SJCRH30 (cell line): ENCODE measurements at places on chromosomes 5 and 9. TPM values are rescaled to one million over a fixed set of nuclear protein-coding genes. Genes with fewer than 3 reads are reported as not detected.
A peak's percentile ranks its signal among the peaks of the same experiment; 100 is the strongest.

- H3K27ac ChIP-seq: no peak overlapping the region
- DNase-seq: no peak
- no peaks in the 10 kb centered on the region for H3K4me1 ChIP-seq
- H3K27me3 ChIP-seq: no peaks in the 10 kb centered on the region
- H3K36me3 ChIP-seq: no peaks in the 10 kb centered on the region
These were observed 84.9 kb upstream of the MEF2C start for GRCh38 chr5:88967633-88968585.

PTGDS gene
- total RNA-seq: not detected in 2 replicates

IFNA13 gene
- total RNA-seq: not detected in 2 replicates

GRCh38 chr5:173310861-173311785, 17.1 kb downstream of the STC2 start:
- no peak overlapping the region for H3K4me3 ChIP-seq
- no peak for DNase-seq
- no peaks in the 10 kb centered on the region for H3K27me3 ChIP-seq
- H3K36me3 ChIP-seq: peaks cover 16% of the 10 kb centered on the region
- no peak overlapping the region for H3K27ac ChIP-seq

DNA sequence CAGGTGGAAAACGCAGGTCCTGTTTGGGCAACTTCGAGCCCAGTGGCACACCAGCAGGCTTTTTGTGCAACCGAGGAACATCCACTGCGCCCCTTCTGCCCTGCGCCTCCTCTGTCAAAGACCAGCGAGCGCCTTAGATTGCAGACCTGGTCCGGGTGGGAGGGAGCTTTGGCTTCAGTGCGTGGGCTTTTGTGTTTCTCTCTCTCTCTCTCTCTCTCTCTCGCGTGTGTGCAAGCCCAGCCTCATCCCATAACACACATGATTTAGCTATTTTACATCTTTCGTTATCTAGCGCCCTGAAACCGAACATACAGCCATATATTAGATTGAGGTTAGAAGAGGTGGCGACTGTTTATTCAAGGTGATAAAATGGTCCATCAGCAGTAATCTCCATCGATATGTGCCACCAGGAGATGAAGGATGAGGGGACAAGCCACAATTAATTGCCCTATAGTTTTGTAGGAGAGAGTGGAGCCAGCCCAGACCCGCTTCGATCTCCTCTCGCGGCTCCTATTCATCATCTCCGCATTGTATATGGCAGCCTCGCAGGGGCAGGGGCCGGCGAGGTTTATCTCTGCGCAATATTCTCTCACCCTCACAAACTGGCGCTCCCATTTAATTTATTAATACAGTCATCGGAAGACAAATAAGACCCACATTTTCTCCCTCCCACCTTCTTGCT, 5.3 kb downstream of the PRDM6 start:
- H3K4me3 ChIP-seq: no peak overlapping the region
- no peak overlapping the region for H3K27ac ChIP-seq
- peaks cover 8% of the 10 kb centered on the region for H3K27me3 ChIP-seq
- no peak for DNase-seq
- H3K4me1 ChIP-seq: peaks cover 4% of the 10 kb centered on the region; the same call in 1 of the 2 replicates

CDX1 gene
- not detected in 2 replicates for total RNA-seq

- no peak for DNase-seq
- peaks cover 10% of the 10 kb centered on the region for H3K4me1 ChIP-seq
- H3K27ac ChIP-seq: no peak overlapping the region
- no peaks in the 10 kb centered on the region for H3K36me3 ChIP-seq
- H3K27me3 ChIP-seq: no peaks in the 10 kb centered on the region
- no peak overlapping the region for H3K4me3 ChIP-seq
These were observed 16.1 kb upstream of the RAB14 start for GRCh38 chr9:121217609-121218292.

DNA sequence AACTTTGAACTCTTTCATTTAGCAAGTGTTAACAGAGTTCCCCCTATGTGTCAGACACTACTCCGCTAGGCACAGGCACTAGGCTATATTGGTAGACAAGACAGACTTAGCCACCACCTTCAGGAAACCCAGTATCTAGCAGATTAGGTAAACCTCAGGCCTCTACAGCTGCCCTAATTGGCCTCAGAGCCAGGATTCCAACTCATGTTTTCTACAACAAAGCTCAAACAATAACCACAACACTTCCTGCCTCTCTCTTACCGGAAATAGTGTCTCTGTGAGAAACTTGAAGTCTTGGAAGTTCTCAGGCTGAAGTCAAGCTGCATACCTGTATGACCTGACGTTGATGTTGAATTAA, 116.6 kb upstream of the SLC44A1 start:
- H3K27me3 ChIP-seq: no peaks in the 10 kb centered on the region
- no peak for DNase-seq
- no peaks in the 10 kb centered on the region for H3K36me3 ChIP-seq
- H3K27ac ChIP-seq: no peak overlapping the region
- H3K4me1 ChIP-seq: no peaks in the 10 kb centered on the region

DNA sequence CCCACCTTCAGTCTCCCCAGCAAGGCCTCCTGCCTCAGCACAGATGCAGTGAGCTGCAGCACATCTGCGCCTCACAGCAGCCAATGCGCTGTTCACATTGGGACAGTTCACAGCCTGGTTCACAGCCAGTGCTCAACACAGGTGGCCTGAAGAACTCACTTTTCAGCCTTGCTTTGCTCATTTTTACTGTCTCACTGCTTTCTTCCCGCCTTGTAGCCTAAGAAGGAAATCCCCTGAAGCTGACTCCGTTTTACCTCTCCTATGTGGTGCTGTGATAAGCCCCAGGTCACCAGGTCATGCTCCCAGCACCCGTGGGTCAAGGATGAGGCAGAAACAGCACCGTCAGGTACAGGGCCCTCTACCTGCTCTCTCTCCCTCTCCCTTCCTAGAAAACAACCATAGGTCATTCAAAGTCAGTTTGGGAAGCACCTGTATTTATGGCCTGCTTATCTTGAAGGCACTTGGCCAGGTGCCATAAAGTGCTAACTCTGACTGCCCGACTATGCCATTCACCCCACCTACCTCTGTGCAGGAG, 1.1 kb downstream of the GCNT4 start:
- H3K36me3 ChIP-seq: no peaks in the 10 kb centered on the region
- H3K27me3 ChIP-seq: no peaks in the 10 kb centered on the region
- no peak overlapping the region for H3K27ac ChIP-seq
- no peak for DNase-seq

IRGM gene
- total RNA-seq: not detected in 2 replicates

DNA sequence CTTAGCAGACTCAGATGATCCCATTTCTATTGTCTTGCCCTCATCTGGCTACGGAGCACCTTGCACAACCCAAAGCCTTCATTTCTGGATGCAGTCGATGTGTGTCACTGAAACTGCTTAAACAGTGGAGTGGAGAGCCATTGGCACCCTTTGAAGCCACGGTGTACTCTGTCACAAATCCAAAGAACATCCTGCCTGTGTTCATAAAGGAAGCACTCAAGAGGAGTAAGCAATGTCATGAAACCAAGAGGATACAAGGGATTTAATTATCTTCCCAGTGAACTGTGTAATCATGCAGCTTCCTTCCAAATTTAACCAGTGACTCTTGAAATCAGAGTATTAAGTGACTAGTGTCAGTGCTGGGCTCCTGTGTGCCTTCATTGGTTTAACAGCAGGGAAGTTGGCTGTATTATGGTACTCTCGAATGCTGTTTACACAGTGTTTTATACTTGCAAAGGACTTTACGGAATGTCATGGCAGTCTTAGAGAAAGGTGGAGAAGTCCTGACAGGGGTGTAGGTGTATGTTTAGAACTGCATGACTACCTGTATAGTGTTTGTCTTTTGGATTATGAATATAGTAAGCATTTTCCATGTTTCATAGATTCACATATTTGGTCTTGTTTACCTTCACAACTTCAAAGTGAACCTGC, 41.9 kb downstream of the CD180 start:
- no peaks in the 10 kb centered on the region for H3K27me3 ChIP-seq
- H3K4me1 ChIP-seq: no peaks in the 10 kb centered on the region
- no peaks in the 10 kb centered on the region for H3K36me3 ChIP-seq
- DNase-seq: no peak
- H3K27ac ChIP-seq: no peak overlapping the region

RELL2 gene
- total RNA-seq: 1.7 and 2.1 TPM in 2 replicates

GRCh38 chr9:113624721-113625120, 161.2 kb downstream of the RGS3 start:
- H3K27ac ChIP-seq: peak overlapping the region; percentile 72
- H3K27me3 ChIP-seq: no peaks in the 10 kb centered on the region
- H3K4me3 ChIP-seq: no peak overlapping the region
- DNase-seq: peak; percentile 94
- H3K36me3 ChIP-seq: no peaks in the 10 kb centered on the region

MSMP gene
- not detected in 2 replicates for total RNA-seq

GRCh38 chr5:59579824-59580167, 313.7 kb downstream of the PDE4D start:
- no peaks in the 10 kb centered on the region for H3K36me3 ChIP-seq
- H3K27me3 ChIP-seq: no peaks in the 10 kb centered on the region
- peaks cover 22% of the 10 kb centered on the region for H3K4me1 ChIP-seq
- no peak overlapping the region for H3K4me3 ChIP-seq
- peak overlapping the region; percentile 70 for H3K27ac ChIP-seq

GFRA3 gene
- 0.15 TPM in 1 of 2 replicates, not detected in the other for total RNA-seq

DOCK2 gene
- 0.10 and 0.20 TPM in 2 replicates for total RNA-seq

GRCh38 chr9:91433180-91433579, 9.5 kb upstream of the NFIL3 start:
- no peaks in the 10 kb centered on the region for H3K36me3 ChIP-seq
- no peak overlapping the region for H3K4me3 ChIP-seq
- no peaks in the 10 kb centered on the region for H3K4me1 ChIP-seq

GRCh38 chr9:90956026-90956810, 154.6 kb downstream of the SYK start:
- no peaks in the 10 kb centered on the region for H3K36me3 ChIP-seq
- H3K4me1 ChIP-seq: no peaks in the 10 kb centered on the region
- H3K4me3 ChIP-seq: no peak overlapping the region

GRCh38 chr5:16502866-16503265, 37.3 kb upstream of the ZNF622 start:
- H3K4me3 ChIP-seq: no peak overlapping the region
- no peaks in the 10 kb centered on the region; the same call in 1 of the 2 replicates for H3K4me1 ChIP-seq
- no peak for DNase-seq
- H3K27me3 ChIP-seq: no peaks in the 10 kb centered on the region

DNA sequence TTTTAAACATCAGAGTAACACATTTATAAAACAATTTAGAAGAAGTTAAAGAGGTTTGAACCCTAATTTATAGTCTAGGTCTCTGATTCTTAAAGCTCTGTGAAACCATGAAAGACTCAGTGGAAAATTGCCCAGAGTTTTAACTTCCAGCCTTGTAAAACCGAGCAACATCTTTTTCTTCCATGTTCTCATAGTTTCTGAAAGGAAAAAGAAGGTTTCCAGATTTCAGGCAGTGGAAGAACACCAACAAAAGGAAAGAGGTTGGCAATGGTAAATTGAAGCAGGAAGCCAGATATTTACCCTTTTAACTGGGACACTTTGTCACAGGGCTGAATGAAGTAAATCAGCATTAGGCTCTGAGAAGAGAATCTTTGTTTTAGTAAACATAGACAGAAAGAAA, 1999.3 kb downstream of the MAT2B start:
- no peaks in the 10 kb centered on the region for H3K4me1 ChIP-seq
- H3K27me3 ChIP-seq: no peaks in the 10 kb centered on the region

CNTFR gene
- 0.20 and 0.24 TPM in 2 replicates for total RNA-seq

GRCh38 chr5:119396030-119396664, 40.3 kb downstream of the TNFAIP8 start:
- H3K36me3 ChIP-seq: peaks cover 7% of the 10 kb centered on the region
- peaks cover 7% of the 10 kb centered on the region; the same call in 1 of the 2 replicates for H3K4me1 ChIP-seq
- no peak overlapping the region for H3K27ac ChIP-seq
- H3K4me3 ChIP-seq: no peak overlapping the region
- H3K27me3 ChIP-seq: no peaks in the 10 kb centered on the region

DNA sequence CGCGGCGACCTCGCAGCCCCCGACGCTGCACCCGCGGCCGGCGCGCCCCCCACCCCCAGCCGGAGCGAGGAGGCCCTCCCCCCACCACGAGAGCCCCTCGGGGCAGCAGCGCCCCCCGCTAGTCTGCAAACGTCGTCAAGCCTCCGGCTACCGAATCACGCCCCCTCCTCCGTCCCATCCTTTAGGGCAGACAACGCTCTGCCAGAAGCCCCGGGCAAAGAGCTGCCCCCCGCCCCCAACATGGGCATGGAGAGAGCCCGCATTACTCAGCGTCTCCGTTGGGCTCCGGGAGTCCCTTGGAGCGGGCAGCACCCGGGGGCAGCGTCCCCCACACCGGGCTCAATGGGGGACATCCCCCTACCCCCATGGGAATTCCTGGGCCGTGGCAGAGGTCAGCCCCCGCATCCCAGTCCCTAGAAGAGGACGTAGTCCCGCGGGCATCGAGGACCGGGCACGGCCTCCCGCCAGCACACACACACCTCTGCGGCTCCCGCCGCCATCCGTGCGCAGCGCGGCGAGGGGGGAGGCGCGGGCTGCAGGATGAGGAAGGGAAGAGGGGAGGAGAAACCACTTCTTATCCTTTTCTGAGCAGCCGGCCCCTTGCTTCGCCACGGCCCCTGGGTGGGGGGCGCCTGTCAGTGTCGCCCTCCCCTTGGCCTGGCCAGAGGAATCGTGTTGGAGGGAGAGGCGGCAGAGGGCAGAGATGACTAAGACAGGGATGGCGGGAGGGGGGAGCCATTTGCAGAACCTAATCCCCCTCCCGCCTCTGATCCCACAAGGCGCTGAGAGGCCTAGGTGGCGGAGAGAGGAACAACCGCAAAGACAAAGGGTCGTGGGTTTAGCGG, 750 bp downstream of the DNM1 start:
- peaks cover 15% of the 10 kb centered on the region; the same call in 1 of the 2 replicates for H3K27me3 ChIP-seq
- H3K4me1 ChIP-seq: peaks cover 3% of the 10 kb centered on the region; the same call in 1 of the 2 replicates
- H3K4me3 ChIP-seq: peak overlapping the region; percentile 68
- H3K36me3 ChIP-seq: no peaks in the 10 kb centered on the region
- DNase-seq: peak; percentile 58

- no peaks in the 10 kb centered on the region for H3K36me3 ChIP-seq
- no peak overlapping the region for H3K4me3 ChIP-seq
- no peak overlapping the region for H3K27ac ChIP-seq
- H3K27me3 ChIP-seq: no peaks in the 10 kb centered on the region
- no peak for DNase-seq
These were observed 80.3 kb downstream of the ADAMTS2 start for GRCh38 chr5:179264783-179265513.

- no peaks in the 10 kb centered on the region for H3K4me1 ChIP-seq
- H3K27me3 ChIP-seq: no peaks in the 10 kb centered on the region
- DNase-seq: no peak
- H3K36me3 ChIP-seq: no peaks in the 10 kb centered on the region
- no peak overlapping the region for H3K4me3 ChIP-seq
These were observed 9.4 kb downstream of the CCDC180 start for GRCh38 chr9:97316904-97317303.

- DNase-seq: no peak
- peaks cover 15% of the 10 kb centered on the region for H3K4me1 ChIP-seq
- H3K4me3 ChIP-seq: no peak overlapping the region
- no peaks in the 10 kb centered on the region for H3K36me3 ChIP-seq
- no peaks in the 10 kb centered on the region for H3K27me3 ChIP-seq
- H3K27ac ChIP-seq: no peak overlapping the region
These were observed 34.5 kb downstream of the CREBRF start for GRCh38 chr5:173090639-173091038.

GRCh38 chr5:77066823-77067442, 20.2 kb downstream of the ZBED3 start:
- H3K4me1 ChIP-seq: no peaks in the 10 kb centered on the region
- peaks cover 30% of the 10 kb centered on the region; the same call in 1 of the 2 replicates for H3K36me3 ChIP-seq
- H3K27me3 ChIP-seq: no peaks in the 10 kb centered on the region
- no peak for DNase-seq
- no peak overlapping the region for H3K27ac ChIP-seq
- no peak overlapping the region for H3K4me3 ChIP-seq

GRCh38 chr5:14171621-14172020, 28.5 kb downstream of the TRIO start:
- H3K27ac ChIP-seq: no peak overlapping the region
- H3K4me3 ChIP-seq: no peak overlapping the region
- no peak for DNase-seq
- no peaks in the 10 kb centered on the region for H3K4me1 ChIP-seq
- no peaks in the 10 kb centered on the region for H3K36me3 ChIP-seq
- no peaks in the 10 kb centered on the region for H3K27me3 ChIP-seq
